Stimulated activated CD4-positive, alpha-beta T cell treated with anti-CD3 and anti-CD28 coated beads, Interleukin-15, amount 100 ng/mL, for 1 hour (primary cell): ENCODE measurements at places on chromosomes 16 and 17.

GRCh38 chr17:79420318-79421243 is 190.3 kb downstream of the RBFOX3 start:
- DNase-seq = peak; percentile 18

GRCh38 chr16:57863434-57864160 is 61.3 kb upstream of the KIFC3 start:
- no peak for DNase-seq

DNA sequence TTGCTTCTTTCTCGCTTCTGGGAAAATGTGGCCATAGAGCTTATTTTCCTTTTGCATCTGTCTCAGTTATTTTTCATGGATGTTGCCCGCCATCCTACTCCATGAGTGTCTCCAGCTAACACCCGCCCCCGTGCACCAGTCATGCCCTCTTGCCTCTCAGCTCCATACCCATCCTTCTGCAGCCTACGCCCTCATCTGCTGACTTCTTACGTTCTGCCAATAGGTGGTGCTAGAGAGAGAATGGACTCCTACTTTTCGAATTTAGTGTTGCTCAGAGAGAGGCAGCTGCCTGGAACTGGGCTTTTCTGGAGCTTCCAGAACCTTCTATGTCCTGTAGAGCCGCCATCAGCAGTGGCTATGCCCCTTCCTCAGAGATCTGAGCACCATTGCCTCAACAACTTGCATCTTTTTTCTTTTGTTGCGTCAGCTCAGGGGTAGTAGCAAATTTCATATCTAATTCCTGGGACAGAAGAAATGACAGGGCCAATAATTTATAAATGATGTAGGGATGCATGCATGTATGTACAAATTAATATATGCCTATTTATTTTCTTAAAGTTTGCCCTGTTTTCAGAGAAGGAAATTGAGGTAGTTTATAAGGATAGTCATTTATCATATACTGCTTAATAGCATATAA is 119.7 kb upstream of the MYOCD start:
- no peak for DNase-seq

DNA sequence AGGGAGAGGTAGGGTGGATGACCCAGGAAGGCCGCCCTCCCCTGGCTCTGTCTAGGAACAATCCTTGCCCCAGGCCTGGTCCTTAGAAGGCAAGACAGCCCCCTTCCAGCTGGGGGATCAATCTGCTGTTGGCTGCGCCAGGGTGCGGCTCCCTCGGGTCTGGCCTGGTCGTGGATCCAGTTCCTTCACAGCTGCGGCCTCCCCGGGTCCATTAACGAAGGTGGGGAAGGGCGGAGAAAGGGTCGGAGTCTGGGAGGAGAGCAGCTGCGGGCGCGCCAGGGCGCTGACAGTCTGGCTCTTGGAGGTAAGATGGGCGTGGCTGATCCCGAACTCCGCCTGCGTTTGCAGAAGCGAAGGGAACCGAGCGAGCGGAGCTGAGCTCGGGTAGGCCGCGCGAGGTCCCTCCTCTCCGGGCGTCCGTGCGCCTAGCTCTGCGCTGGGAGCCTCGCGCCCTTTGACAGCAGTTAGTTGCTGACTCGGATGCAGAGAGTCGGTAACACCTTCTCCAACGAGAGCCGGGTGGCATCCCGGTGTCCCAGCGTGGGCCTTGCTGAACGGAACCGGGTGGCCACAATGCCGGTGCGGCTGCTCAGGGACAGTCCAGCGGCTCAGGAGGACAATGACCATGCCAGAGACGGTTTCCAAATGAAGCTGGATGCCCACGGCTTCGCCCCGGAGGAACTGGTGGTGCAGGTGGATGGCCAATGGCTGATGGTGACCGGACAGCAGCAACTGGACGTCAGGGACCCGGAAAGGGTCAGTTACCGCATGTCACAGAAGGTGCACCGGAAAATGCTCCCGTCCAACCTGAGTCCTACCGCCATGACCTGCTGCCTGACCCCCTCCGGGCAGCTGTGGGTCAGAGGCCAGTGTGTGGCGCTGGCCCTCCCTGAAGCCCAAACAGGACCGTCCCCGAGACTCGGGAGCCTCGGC is at the start of gene HSPB9:
Gene HSPB9 (plus strand): TSS at position 434 of the 933 bp plus-strand sequence. CDS start 47 bp downstream, at position 481.
- DNase-seq = no peak

DNA sequence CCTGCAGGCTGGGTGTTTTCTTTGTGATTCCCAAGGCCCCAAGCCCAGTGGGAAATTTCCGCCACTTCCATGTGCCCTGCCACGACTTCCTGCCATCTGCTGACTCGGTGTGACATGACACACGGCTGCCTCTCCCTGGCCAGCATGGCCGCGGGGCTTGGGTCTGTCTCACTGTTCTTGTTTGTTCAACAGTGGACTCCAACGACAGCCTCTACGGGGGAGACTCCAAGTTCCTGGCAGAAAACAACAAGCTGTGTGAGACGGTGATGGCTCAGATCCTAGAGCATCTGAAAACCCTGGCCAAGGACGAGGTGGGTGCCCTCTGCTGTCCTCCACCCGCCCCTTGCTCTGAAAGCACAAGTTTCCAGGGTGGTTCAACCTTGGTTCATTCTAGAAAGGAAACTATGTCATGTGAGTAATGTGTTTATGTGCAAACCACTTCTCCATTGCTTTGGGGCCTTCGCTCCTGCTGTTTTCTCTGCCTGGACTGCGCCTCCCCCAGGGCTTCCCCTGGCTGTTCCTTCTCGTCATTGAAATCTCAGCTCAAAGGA is 26.8 kb downstream of the KNOP1 start:
- no peak for DNase-seq

DNA sequence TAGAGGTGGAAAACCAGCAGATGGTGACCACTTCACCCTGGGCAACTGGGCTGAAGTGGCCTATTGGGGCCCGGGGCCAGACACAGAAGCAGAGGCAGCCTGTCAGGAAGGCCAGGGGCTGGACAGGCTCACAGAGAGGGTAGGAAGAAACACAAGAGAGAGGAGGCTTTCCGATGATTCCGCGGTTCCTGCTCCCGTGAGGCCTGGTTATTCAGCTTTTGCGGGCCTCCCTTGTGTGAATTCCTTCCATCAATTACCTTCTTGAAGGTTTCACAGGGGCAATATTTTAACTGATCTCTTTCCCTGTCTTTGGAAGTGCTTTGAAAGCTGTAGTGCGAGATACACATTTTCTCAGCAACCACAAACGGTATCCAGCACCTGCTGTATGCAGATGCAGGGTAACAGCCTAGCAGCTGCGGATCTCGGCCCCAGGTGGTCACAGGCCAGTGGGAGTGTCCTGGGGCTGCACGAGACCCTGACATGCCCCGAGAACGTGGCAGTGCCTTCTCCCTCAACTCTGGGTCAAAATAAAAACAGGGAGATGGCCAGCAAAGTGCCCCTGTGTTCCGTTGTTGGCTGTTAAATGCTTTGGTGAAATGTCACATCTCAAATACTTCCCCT is 11.6 kb upstream of the CMIP start:
- DNase-seq = no peak

GRCh38 chr16:82067042-82067803 is 32.2 kb downstream of the HSD17B2 start:
- no peak for DNase-seq

GRCh38 chr16:51287121-51287755 is 136.2 kb upstream of the SALL1 start:
- no peak for DNase-seq

GRCh38 chr17:48995974-48996721 is 1.0 kb upstream of the IGF2BP1 start:
- no peak for DNase-seq

GRCh38 chr17:79089720-79090442 is 15.3 kb downstream of the ENGASE start:
- DNase-seq = no peak

DNA sequence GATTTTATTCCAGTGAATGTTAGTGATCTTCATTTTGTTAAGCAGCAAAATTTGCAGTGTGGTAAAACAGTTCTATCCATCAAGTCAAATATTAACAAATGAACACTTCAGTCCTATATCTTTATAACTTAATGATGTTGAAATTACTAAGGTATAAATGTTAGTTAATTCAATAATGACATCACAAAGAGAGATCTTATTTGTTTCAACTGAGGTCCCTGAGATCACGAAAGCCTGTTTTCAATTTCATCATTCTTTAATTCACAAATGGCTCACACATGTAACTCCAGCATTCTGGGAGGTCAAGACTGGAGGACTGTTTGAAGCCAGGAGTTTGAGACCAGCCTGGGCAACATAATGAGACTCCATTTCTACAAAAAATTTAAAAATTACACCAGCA is 13.9 kb downstream of the SMURF2 start:
- no peak for DNase-seq

- no peak for DNase-seq
Measured at GRCh38 chr17:71361656-71362450, 759.0 kb upstream of the SOX9 start.

DNA sequence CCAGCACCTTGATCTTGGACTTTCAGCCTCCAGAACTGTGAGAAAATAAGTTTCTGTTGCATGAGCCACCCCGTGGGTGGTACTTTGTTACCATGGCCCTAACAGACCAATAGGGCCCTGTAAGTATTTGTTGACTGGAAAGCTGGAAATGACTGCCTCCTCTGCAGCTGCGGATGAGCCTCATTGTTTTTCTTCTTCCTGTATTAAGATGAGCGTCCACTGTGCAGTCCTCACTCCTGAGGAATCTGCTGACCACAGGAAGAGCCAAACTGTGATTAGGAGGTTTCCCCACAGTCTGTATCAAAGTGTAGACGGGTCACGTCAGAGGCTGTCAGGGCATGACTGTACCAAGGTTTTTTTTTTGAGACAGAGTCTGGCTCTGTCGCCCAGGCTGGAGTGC is 12.2 kb upstream of the AKTIP start:
- DNase-seq = no peak

- DNase-seq = no peak
Measured at GRCh38 chr17:259341-259976, 78.0 kb upstream of the DOC2B start.

DNA sequence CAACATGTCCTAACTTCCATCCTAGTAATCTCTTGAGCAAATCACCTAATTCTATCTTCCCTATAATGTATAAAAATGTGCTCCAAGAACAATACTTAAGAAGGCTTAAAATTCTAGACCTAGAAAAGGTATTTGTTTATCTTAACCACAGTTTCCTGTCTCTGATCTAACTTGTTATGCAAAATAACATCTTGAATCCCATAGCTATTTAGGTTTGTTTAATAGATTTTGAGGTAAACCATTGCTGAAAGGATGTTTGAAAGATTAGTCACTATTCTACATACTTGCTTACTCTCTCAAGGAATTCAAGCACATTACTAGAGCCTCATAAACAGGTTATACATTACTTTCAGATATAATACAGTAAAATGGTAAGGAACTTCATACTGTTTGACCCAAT is 13.0 kb downstream of the CA10 start:
- no peak for DNase-seq

DNA sequence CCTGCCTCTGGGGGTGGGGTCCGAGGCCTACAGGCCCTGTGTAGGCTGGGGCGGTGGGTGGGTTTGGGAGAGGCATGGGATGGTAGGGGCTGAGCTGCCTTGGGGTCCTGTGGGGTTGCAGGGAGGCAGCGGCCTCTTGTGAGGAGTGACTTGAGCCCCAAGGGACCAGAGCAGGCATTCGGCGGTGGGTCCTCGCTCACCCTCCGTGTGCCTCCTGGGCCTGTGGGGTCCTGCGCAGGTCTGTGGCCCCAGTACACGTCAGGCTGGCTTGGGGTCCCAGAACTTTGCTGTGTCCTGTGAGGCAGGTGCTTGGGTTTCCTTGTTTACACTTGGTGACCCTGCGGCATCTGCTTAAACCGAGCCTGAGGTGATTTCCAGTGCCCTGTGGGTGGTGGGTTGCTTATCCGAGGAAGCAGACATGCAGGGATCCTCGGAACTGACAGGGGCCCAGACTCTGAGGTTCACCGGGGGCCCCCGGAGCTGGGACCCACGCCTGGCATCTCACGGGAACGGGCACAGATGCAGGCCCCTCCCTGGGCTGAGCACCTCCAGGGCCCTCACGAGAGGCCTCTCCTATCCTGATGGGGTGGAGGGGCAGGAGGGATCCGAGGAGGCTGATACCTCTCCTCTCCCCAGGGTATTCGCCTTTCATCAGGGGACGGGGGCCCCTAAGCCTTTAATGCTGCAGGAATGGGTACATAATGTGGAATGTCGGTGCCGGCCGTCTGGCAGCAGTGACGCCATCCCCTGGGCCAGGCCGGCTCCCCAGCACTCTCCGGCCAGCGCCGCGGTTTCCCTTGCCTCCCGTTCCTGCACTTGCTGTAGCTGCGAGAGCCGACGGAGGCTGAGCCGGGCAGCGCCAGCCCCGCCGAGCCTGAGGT is 7.7 kb downstream of the METRNL start:
- DNase-seq = no peak

- no peak for DNase-seq
Measured at GRCh38 chr17:34378664-34379101, 15.7 kb upstream of the CCL1 start.

DNA sequence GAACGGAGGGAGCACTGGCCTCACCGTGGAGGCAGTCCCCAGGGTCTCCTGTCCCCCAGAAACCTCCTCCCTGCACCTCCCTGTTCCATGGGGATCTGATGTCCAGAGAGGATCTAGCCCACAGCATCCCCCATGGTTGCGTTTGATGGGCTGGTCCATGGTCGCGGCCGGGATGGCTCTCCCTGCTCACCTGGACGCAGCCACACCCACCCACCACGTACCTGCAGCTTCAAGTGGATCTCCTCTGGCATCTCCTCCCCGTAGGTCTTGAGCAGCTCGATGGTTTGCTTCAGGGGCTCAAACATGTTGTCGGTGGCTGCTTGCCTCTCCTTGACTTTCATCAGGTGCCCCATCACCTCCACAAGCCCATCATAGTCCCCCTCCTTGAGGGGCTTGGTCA is 47.9 kb downstream of the DNAH17 start:
- DNase-seq = no peak

DNA sequence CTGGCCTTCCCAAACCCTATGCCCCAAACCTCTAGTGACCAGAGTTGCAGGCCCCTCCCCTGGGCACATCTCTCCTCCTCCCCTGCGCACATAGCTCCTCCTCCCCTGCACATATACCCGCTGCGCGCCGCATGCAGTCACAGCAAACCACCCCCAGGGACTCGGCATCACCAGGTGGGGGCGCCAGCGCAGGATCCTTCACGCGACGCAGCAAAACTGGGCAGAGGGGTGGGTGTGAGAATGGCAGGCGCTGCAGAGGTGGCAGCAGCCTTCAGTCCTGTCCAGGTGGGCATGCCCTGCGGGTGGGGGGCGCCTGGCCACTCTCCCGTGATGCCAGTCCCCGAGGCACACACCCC is 5.6 kb downstream of the CORO6 start:
- DNase-seq = peak; percentile 87

GRCh38 chr17:67602974-67603373 is 114.8 kb upstream of the NOL11 start:
- DNase-seq = no peak

GRCh38 chr17:63702721-63703015 is 2.7 kb upstream of the LIMD2 start:
- DNase-seq = no peak
